ENCODE measurements at places on chromosomes 5 and 9. TPM values are rescaled to one million over a fixed set of nuclear protein-coding genes. Genes with fewer than 3 reads are reported as not detected.

DNA sequence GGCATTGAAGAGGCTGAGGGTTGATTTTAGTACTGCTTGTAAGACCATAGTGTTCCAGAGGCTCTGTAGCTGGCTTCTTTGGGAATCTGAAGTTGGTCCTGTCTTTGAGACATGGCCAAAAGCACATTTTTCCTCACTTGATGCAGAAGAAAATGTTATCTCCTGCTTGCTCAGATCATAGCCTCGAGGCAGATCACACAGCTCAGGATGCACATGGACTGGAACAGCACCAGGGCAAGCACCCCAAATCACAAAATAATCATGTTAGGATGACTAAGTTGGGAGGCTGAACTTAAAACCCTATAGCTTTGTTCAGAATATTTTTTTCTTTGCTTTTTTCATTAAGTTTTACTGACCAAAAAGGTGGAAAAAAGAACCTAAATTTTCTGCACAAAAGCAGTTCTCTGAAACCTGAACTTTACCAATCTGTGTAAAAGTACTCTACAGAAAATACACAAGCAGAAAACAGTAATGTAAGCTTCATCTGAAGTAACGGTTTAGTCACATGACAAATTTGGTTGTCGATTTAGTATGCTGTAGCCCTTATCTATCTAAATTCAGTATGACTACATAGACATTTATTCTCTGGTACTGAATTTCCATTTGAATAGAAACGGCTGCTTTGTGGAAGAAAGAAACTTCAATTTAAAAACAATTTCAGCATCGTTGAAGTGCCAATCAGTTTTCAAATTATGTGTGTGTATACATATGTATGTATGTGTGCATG lies 3.4 kb downstream of the KLHL9 start:
- no peak for DNase-seq
- H3K4me3 ChIP-seq: peak overlapping the region; percentile 99
- no peak overlapping the region for H3K27ac ChIP-seq
- no peaks in the 10 kb centered on the region for H3K27me3 ChIP-seq
- peaks cover 4% of the 10 kb centered on the region for H3K36me3 ChIP-seq

DNA sequence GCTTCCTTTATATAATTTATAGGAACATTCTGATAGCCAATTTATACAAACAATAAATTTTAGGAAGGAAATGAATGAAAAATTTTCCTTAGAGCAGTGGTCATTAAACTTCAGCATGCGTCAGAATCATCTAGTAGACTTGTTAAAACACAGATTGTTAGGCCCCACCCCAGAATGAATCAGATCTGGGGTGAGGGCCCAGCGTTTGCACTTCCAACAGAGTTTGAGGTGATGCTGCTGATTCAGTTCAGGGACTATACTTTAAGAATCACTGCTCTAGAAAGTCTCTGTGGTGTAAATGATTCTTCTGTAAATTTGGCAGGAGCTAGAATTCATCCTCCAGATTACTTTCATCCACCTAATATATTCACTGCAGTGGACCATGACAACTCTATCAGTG lies 80.4 kb downstream of the SLC12A2 start:
- H3K36me3 ChIP-seq: peaks cover 24% of the 10 kb centered on the region
- no peak overlapping the region for H3K27ac ChIP-seq
- no peak overlapping the region for H3K4me3 ChIP-seq
- H3K4me1 ChIP-seq: no peaks in the 10 kb centered on the region

DNA sequence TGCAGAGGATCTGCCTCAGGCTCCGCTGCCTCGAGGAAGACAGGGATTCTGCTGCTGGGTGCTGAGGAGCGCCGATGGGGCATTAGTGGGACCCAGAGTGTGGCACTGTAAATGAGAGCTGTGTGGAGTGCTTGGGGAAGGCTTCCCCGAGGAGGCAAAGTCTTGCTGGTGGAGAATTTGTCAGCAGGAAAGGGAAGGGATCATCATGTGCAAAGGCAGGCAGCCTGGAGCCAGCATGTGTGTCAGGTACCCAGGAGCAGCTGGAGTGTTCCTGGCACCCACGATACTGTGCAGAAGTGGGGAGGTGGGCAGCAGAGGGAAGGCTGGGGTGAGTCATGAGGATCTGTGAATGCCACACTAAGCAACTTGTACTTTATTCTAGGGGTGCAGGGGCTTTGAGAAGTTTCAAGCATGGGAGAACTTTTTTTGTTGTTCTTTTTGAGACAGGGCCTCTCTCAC lies 12.3 kb downstream of the B4GALT7 start:
- H3K27me3 ChIP-seq: no peaks in the 10 kb centered on the region
- H3K36me3 ChIP-seq: no peaks in the 10 kb centered on the region
- DNase-seq: no peak

GRCh38 chr5:131210151-131210510 lies 39.4 kb downstream of the LYRM7 start:
- peaks cover 61% of the 10 kb centered on the region for H3K4me1 ChIP-seq
- no peaks in the 10 kb centered on the region for H3K27me3 ChIP-seq
- peak overlapping the region; percentile 99 for H3K27ac ChIP-seq
- DNase-seq: no peak
- no peaks in the 10 kb centered on the region for H3K36me3 ChIP-seq

HMMR gene
- 87.2 TPM for total RNA-seq

PCDHA5 gene
- total RNA-seq: not detected

OR1J2 gene
- not detected for total RNA-seq

HEMGN gene
- total RNA-seq: 1.1 TPM

- peaks cover 13% of the 10 kb centered on the region for H3K4me1 ChIP-seq
- no peak overlapping the region for H3K4me3 ChIP-seq
- no peak overlapping the region for H3K27ac ChIP-seq
- H3K27me3 ChIP-seq: no peaks in the 10 kb centered on the region
Observed at GRCh38 chr9:70291446-70291845, 32.7 kb downstream of the SMC5 start.

DNA sequence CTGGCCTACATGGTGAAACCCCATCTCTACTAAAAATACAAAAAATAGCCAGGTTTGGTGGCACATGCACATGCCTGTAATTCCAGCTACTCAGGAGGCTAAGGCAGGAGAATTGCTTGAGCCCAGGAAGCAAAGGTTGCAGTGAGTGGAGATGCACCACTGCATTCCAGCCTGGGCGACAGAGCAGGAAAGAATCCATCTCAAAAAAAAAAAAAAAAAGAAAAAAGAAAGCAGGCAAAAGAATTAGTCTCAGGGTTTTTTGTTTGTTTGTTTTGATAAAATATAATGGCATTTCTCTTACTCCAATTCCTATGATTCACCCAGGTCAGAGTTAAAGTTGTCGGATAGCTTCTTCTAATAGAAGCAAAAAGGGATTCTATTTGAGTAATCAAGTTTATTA lies 67.0 kb upstream of the ATG10 start:
- no peaks in the 10 kb centered on the region for H3K4me1 ChIP-seq
- no peaks in the 10 kb centered on the region for H3K27me3 ChIP-seq
- no peak overlapping the region for H3K4me3 ChIP-seq

GRCh38 chr9:36191686-36192085 lies 965 bp downstream of the CLTA start:
- DNase-seq: no peak
- H3K27me3 ChIP-seq: peaks cover 13% of the 10 kb centered on the region
- H3K4me1 ChIP-seq: peaks cover 48% of the 10 kb centered on the region
- H3K36me3 ChIP-seq: peaks cover 17% of the 10 kb centered on the region
- peak overlapping the region; percentile 97 for H3K27ac ChIP-seq
- H3K4me3 ChIP-seq: peak overlapping the region; percentile 100

DNA sequence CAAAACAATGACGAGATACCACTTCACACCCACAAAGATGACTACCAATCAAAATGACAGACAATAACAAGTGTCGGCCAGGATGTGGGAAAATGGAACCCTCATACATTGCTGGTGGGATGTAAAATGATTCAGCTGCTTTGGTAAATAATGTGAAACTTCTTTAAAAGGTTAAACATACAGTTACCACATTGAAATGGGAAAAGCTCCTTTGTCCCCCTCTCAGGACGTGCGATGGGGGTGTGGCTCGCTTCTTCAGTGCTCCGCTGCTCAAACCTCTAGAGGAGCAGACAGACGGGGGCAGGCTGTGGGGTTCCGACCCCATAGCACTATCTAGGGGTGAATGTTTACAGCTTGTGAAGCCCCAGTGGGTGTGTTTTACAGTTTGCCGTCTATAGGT lies 8.0 kb upstream of the PLPP6 start:
- no peaks in the 10 kb centered on the region for H3K27me3 ChIP-seq
- no peaks in the 10 kb centered on the region for H3K4me1 ChIP-seq
- no peaks in the 10 kb centered on the region for H3K36me3 ChIP-seq
- no peak for DNase-seq
- H3K27ac ChIP-seq: no peak overlapping the region

- H3K36me3 ChIP-seq: peaks cover 7% of the 10 kb centered on the region
- H3K4me1 ChIP-seq: peaks cover 100% of the 10 kb centered on the region
- peak overlapping the region; percentile 68 for H3K4me3 ChIP-seq
- H3K27me3 ChIP-seq: no peaks in the 10 kb centered on the region
- H3K27ac ChIP-seq: peak overlapping the region; percentile 88
Observed at GRCh38 chr5:131279204-131279603, 15.4 kb downstream of the CDC42SE2 start.

GRCh38 chr5:29972597-29972996 lies 1220.9 kb upstream of the CDH6 start:
- no peaks in the 10 kb centered on the region for H3K36me3 ChIP-seq
- no peak overlapping the region for H3K4me3 ChIP-seq
- H3K27me3 ChIP-seq: no peaks in the 10 kb centered on the region
- no peak for DNase-seq
- no peaks in the 10 kb centered on the region for H3K4me1 ChIP-seq

IFNB1 gene
- total RNA-seq: 1.6 TPM

GRCh38 chr5:13553896-13554295 lies 390.6 kb downstream of the DNAH5 start:
- no peaks in the 10 kb centered on the region for H3K27me3 ChIP-seq
- no peak overlapping the region for H3K27ac ChIP-seq
- H3K36me3 ChIP-seq: peaks cover 2% of the 10 kb centered on the region
- no peak for DNase-seq
- no peaks in the 10 kb centered on the region for H3K4me1 ChIP-seq
- no peak overlapping the region for H3K4me3 ChIP-seq

- peaks cover 1% of the 10 kb centered on the region for H3K27me3 ChIP-seq
- H3K4me1 ChIP-seq: no peaks in the 10 kb centered on the region
- H3K27ac ChIP-seq: no peak overlapping the region
- no peak for DNase-seq
Observed at GRCh38 chr5:77867194-77867691, 91.1 kb upstream of the TBCA start.

- no peak overlapping the region for H3K4me3 ChIP-seq
- no peaks in the 10 kb centered on the region for H3K4me1 ChIP-seq
- no peaks in the 10 kb centered on the region for H3K36me3 ChIP-seq
Observed at GRCh38 chr5:89421035-89421434, 538.1 kb upstream of the MEF2C start.

TRMT10B gene
- total RNA-seq: 16.1 TPM

GRCh38 chr9:7690014-7690413 lies 109.6 kb downstream of the DMAC1 start:
- H3K27me3 ChIP-seq: no peaks in the 10 kb centered on the region
- no peak overlapping the region for H3K4me3 ChIP-seq
- no peaks in the 10 kb centered on the region for H3K36me3 ChIP-seq
- H3K4me1 ChIP-seq: peaks cover 4% of the 10 kb centered on the region

SLCO4C1 gene
- total RNA-seq: 0.22 TPM

GRCh38 chr5:133034064-133034463 lies 7.7 kb upstream of the ZCCHC10 start:
- H3K27ac ChIP-seq: no peak overlapping the region
- no peak overlapping the region for H3K4me3 ChIP-seq
- DNase-seq: no peak
- H3K4me1 ChIP-seq: peaks cover 8% of the 10 kb centered on the region

RNF208 gene
- 6.6 TPM for total RNA-seq

- H3K4me3 ChIP-seq: peak overlapping the region; percentile 100
- peaks cover 24% of the 10 kb centered on the region for H3K36me3 ChIP-seq
- H3K27me3 ChIP-seq: no peaks in the 10 kb centered on the region
- peak overlapping the region; percentile 98 for H3K27ac ChIP-seq
Observed at GRCh38 chr9:130039528-130040147, 3.4 kb downstream of the FNBP1 start.

SPEF2 gene
- 17.9 TPM for total RNA-seq

LCP2 gene
- 162 TPM for total RNA-seq

SLC36A3 gene
- 0.10 TPM for total RNA-seq

LCN1 gene
- total RNA-seq: not detected

GRCh38 chr9:8855046-8855445 lies 1055.5 kb upstream of the DMAC1 start:
- H3K27ac ChIP-seq: no peak overlapping the region
- DNase-seq: no peak
- no peak overlapping the region for H3K4me3 ChIP-seq
- peaks cover 2% of the 10 kb centered on the region for H3K36me3 ChIP-seq
- H3K4me1 ChIP-seq: peaks cover 16% of the 10 kb centered on the region

GRCh38 chr5:111737716-111738115 lies 19.3 kb downstream of the NREP start:
- no peaks in the 10 kb centered on the region for H3K36me3 ChIP-seq
- H3K4me3 ChIP-seq: no peak overlapping the region
- peaks cover 50% of the 10 kb centered on the region for H3K4me1 ChIP-seq
- no peak overlapping the region for H3K27ac ChIP-seq

DNA sequence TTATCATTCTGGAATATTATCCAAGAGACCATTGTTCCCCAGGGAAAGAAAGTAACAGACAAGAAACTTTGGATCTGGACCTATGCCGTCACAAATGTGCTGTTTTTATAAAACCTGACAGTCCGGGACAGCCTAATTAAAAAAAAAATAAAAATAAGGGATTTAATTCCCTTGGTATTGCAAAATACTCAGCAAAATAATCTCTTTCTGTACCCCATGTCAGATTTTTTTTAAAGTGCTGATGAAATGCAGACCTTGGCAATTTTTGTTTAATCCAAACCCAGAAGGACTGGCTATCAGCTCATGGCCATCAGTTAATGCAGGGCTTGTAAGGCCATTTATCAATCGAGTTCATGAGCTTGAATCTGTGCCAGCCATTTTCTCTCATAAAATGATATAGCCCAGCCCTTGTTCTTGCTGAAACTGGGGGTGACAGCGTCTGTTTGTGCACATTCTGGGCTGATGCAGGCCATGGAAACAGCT lies 162.7 kb upstream of the S1PR3 start:
- H3K27ac ChIP-seq: no peak overlapping the region
- no peaks in the 10 kb centered on the region for H3K36me3 ChIP-seq
- no peak overlapping the region for H3K4me3 ChIP-seq
- peaks cover 13% of the 10 kb centered on the region for H3K4me1 ChIP-seq

MVB12B gene
- total RNA-seq: 11.5 TPM

TEK gene
- not detected for total RNA-seq

GRCh38 chr5:108345541-108346171 lies 36.2 kb downstream of the FBXL17 start:
- DNase-seq: no peak
- no peaks in the 10 kb centered on the region for H3K4me1 ChIP-seq
- H3K36me3 ChIP-seq: no peaks in the 10 kb centered on the region

TNFSF15 gene
- 0.26 TPM for total RNA-seq

MYORG gene
- total RNA-seq: 1.7 TPM

Data from activated T-cell treated with anti-CD3 and anti-CD28 coated beads, Interleukin-2, amount 50 U/mL, for 72 hours (primary cell).